CD8-positive, alpha-beta T cell (primary cell): ENCODE measurements at places on chromosomes 11 and 22.

- no peak for DNase-seq
Observed at GRCh38 chr11:123374622-123374968, 55.5 kb upstream of the GRAMD1B start.

DNA sequence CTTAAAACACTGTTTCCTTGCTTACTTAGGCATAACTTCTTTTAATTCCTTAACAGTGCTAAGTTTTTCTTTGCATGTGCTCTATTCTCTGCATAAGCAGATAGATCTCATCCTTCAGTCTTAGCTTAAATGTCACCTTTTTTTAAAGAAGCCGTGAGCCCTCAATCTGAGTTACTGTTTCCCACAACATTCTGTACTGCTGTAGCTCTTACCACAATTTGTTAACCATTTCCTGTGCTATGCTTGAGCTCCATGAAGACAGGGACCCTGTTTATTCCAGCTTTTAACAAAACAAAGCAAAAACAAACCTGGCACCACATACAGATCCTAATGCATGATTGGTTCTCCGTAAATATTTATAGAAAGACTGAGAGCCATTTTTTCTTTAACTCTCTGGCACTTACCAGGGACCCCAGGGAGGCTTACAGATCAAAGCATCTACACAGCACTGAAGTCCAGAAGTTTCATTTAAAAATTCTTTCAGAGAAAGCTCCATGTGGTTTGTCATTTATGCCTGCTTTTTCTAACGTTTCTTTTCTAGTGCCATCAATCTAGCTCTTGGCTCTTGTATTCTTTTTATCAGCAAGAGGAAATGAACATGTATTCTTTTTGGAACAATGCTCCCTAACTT lies 74.9 kb downstream of the DYNC2H1 start:
- DNase-seq: peak; percentile 3

DNA sequence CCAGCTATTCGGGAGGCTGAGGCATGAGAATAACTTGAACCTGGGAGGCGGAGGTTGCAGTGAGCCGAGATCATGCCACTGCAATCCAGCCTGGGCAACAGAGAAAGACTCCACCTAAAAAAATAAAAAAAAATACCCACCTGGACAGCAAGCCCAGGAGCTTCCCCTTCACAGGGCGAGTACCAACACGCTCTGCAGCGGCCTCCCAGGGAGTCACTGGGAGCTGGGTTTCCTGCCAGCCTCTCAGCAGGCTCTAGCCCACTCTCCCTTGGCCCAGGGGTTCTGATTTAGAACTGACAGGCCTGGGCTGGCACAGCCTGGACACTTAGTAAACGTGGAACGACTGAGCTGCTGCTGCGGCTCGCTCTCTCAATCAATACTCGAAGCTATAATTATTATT lies 2.0 kb upstream of the CABP7 start:
- DNase-seq: no peak

DNA sequence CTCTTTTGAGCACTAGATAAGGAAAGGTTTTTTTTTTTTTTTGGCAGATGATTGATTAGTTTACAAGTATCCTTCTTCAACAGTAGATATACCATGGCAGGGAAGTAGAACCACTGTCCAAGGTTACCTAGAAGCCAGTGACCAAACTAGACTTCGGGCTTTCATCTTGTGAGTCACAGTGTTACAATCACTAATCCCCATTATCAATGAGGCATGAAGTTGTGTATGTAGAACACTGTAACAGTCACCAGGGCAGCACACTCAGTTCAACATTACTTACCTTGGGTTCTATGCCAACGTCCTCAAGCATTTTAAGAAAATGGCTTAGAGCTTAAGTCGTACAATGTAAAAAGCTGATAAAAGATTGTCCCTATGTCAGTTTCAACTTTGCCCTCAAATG lies 430.9 kb downstream of the ETS1 start:
- DNase-seq: no peak

GRCh38 chr11:110982214-110982613 lies 263.3 kb upstream of the POU2AF2 start:
- DNase-seq: no peak

GRCh38 chr22:44335903-44336803 lies 23.4 kb upstream of the SHISAL1 start:
- no peak for DNase-seq

GRCh38 chr22:48366056-48366455 lies 1461.6 kb downstream of the BRD1 start:
- DNase-seq: no peak

- no peak for DNase-seq
Observed at GRCh38 chr22:49617264-49617663, 210.4 kb downstream of the BRD1 start.

- peak; percentile 5 for DNase-seq
Observed at GRCh38 chr22:24187731-24188644, 6.7 kb downstream of the SUSD2 start.

GRCh38 chr22:17957693-17958092 lies 66.7 kb downstream of the MICAL3 start:
- DNase-seq: no peak

DNA sequence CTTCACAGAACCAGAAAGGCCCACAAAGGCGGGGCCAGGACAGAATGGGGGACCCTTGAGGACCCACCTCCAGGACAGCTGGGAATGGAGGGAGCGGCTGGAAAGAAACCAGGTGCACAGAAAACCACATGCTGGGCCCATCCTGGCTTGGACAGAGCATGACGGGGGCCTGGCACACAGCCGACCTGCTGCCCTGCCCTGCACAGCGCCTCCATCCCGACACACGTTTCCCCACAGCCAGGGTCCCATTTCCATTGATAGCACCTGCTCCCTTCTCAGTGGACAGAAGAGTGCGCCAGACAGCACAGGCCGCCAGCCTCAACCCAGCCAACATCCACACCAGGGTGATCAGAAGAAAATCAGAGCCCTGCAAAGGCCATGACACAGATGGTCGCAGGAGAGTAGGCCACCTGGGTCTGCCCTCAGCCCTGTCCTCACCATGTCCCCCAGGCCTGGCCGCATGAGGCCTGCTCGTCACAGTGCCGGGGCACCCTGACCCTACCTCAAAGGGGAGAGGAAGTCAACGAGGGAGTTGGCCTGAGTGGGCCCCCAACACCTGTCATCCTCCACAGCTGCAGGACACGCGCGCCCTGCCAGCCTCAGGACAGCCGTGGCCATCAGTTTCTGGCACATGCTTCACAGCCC lies 28.1 kb downstream of the BRD1 start:
- DNase-seq: no peak

GRCh38 chr22:32771756-32772155 lies 29.7 kb upstream of the TIMP3 start:
- DNase-seq: no peak

DNA sequence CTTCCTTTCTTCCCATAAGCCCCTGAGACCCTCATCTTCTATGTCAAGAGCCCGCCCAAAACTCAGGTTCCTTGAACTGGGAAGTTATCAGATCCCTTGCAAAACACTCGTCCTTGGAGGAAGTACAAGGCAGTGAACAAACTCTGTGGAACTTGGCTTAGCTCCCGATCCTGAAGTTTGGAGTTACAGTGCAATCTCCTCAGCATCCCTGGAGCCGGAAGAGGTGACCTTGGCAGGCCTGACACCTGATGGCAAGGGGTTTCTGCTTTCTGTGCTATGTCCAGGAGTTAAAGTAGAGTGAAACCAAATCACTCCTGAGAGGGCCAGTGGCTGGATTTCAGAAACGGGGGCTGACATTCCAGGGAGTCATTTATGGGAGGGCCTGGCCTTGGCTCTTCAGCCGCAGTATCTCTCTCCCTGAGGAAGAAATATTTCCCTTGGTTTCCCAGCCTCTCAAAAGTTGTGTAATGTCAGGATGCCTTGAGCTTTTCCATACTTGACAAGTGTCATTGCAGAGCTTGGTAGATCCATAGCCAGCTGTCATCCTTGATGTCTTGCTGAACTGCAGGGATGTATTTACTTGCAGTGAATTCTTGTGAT lies 1.9 kb upstream of the GRAMD1B start:
- DNase-seq: no peak

DNA sequence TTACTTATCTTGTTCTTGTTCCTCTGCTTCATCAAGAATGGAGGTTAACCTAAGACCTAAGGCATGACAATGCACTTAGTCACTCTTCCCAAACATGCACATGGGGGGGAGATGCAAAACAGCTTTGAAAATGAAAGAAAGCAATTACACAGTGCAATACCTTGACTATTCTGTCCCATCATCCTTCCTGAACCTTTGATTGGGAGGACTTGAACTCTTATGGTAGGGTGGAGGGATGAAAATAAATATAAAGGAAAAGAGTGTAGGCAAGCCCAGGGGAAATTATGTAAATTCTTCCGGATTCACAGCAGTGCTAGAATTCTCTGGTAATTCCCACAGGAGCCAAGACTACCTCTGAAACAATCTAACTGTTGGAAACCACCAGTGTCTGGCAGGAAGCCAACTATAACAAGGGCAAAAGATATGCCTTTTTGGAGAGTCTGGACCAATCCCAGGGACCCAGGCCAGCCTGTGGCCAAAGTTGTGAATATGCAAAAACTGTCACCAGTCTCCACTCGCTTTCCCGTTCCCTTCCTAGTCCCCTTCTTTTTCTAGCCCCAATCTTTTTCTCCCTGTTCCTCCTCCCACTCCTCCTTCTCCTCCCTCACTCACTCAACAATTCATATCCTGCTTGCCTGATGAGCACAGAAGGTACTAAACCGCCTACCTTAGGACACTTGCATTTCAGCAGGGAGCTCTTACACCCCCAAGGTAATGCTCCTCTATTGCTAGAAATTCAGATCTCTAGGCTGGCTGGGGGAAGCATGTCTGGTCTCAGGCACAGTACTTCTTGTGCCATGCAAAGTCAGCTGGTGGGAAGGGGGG lies 2.5 kb upstream of the RCN1 start:
- DNase-seq: no peak

- DNase-seq: no peak
Observed at GRCh38 chr11:133817449-133817848, 27.9 kb downstream of the SPATA19 start.

DNA sequence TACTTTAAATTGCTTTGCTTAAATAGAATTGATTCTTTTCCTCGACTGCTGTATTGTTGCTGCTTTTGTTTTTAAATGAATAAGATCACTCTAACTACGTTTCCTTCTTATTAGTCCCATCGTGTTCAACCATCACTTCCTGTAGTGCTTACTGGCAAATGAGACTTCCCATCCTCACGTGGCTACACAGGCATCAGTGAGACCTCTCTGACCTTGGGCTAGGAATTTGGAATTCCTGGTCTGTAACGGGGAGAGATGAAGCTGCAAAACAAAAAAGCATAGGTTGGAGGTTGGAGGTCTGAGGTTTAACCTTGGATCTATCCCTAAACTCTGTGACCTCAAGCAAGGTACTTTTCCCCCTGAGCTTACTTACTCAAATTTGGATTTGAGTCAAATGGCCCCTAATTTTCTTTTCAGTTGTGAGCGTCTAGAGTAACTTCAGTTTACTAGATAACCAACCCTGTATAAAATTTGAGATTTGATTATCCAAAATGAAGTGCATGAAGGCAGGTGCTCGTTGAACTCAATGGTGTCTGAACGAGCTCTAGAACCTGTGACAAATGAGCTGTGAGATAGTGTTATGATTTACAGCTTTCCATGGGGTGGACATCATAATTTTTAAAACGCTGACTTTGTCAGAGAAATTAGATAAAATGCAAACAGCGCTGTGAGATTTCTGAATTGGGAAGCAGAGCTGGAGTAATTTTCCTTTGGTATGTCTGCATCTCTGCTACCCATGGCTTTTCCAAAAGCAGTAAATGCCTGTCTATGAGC lies 151.2 kb downstream of the DBX1 start:
- DNase-seq: no peak

GRCh38 chr11:92738276-92738675 lies 231.2 kb upstream of the MTNR1B start:
- no peak for DNase-seq

DNA sequence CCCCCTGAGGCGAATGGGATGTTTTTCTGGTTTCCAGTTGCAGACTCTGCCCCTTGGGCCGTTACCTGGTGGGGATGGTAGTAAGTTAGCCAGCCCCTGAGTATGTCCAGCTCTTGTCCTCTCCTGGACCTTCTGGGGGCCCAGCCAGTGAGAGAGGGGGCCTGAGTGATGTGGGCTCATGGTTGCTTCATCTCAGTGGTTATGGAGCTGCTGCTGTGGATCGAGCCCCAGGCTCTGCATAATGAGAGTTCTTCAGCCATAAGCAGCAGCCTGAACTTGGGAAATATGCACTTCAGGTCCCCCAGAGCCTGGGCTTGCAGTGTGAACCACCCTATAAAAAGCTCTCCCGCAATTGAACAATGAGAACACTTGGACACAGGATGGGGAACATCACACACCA lies 5.9 kb downstream of the TMPRSS13 start:
- no peak for DNase-seq

DNA sequence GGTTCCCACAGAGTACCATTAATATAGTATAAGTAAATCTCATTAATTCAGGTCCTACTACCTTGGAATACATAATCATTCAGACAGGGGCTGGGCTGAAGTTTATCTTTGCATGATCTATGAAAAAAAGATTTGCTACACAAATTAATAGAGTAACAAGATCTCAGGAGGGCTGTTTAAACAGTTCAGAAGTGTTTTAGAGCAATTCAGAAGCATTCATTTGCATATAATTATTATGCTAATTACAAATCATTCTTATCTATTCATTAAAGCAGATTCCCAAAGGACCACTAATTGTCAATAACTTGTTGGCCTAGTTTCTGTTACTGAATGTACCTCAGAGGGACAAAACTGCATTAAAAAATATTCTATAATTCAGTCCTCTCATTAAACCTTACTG lies 40.5 kb downstream of the PITPNB start:
- no peak for DNase-seq

- DNase-seq: no peak
Observed at GRCh38 chr22:30909306-30909705, 59.3 kb downstream of the MORC2 start.

DNA sequence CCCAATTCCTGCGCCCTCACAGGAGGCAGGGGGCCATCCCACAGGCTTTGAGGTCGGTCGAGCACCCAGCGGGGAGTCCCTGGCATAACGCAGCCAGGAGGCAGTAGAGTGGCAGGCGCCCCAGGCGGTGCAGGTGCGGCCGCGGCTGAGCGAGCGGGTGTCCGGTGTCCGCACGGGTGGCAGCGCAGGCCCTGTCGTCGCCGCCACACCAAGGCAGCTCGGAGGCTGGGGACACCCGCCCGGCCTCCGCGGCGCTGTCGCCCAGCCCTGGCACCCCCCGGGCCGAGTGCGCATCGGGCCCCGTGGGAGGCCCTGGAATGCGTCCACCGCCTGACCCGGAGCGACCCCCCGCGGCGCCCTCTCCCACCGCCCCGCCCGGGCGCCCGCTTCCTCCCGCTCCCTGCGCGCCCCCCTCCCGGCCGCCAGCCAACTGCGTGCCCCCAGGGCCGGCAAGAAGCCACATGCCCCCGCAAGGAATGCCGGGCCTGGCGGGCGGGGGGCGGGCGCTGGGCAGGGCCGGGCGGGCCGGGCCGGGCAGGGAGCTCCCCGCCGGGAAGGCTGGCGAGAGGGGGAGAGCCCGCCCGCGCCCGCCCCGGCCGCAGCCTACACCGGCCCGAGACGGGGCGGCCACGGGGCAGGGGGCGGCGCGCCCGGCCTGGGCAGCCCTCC lies 33.9 kb downstream of the PRDM11 start:
- DNase-seq: no peak

- no peak for DNase-seq
Observed at GRCh38 chr22:20224917-20225692, 43.0 kb downstream of the RTN4R start.

- no peak for DNase-seq
Observed at GRCh38 chr11:110972106-110972505, 259.9 kb upstream of the ARHGAP20 start.
